Cardiac septum (tissue), 1 donor: ENCODE measurements at places on chromosomes 5 and 9. TPM values are rescaled to one million over a fixed set of nuclear protein-coding genes. Genes with fewer than 3 reads are reported as not detected.
A peak's percentile ranks its signal among the peaks of the same experiment; 100 is the strongest.

- DNase-seq = no peak
Observed at GRCh38 chr9:112074250-112075008, 100.7 kb downstream of the SUSD1 start.

GRCh38 chr9:108569624-108570023 lies 286.2 kb downstream of the ACTL7B start:
- DNase-seq = no peak

The LHX6 gene
- total RNA-seq = 10.8 TPM

- no peak for DNase-seq
Observed at GRCh38 chr9:123834889-123835562, 94.9 kb downstream of the DENND1A start.

DNA sequence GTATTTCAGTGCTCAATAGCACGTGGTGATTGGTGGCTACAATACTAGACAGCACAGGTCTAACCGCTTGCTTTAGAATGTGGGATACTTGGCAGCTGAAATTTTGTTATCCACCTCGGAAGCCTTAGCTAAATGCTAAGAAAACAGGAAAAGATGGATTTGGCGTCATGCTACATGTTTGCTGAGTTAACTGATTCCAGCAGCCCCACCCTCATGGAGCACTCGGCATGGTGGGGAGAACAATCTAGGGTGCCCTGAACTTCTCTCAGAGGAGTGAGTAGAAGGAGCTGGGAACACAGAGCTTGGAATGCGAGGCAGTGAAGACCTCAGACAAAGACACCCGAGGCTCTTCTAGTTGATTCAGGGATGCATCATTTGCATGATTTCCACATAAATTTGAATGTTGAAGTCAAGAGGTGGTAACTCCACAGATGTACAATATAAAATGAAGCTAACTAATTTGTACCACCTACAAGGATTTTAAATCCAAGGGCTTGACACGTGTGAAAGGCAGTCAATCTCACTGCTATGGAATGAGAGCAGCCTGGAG lies 145.1 kb upstream of the FSTL4 start:
- no peak for DNase-seq

- no peak for DNase-seq
Observed at GRCh38 chr9:126705767-126706697, 92.3 kb downstream of the LMX1B start.

DNA sequence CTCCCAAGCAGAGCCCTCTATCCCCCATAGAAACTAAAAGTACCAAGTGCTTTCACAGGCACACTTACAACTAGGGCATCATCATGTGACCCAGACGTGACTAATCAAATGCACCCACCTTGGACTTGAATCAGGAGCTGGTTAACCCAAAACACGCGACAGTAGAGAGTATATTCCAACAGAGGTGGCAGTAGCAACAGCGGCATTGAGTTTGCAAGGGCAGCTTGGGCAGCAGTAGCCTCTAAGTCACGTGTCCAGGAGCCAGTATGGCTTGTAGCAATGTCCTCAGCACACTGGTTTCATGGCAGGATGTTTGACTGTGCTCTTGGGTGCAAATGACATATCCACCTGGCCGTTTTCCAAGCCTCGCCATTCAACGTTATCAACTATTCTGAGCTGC lies 73.4 kb upstream of the DNAH5 start:
- no peak for DNase-seq

The SPINK13 gene
- total RNA-seq = not detected

DNA sequence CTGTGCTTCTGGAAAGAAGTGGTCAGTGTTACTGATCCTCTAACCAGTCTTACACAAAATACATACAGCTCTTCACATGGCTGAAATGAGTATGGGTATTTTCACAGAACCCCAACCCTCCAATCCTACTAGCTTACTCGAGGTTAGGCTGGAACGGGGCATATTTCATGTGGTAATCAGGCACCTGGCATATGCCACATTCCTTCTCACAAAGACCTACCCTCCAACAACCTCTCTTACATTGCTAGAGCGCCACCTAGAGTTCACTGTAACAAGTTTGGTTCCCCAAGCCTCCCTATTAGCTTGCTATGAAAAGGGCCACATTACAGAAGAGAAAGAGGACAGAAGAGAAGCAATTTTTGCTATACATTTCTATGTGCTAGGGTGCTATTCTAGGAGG lies 597.3 kb downstream of the PRELID2 start:
- DNase-seq = no peak

DNA sequence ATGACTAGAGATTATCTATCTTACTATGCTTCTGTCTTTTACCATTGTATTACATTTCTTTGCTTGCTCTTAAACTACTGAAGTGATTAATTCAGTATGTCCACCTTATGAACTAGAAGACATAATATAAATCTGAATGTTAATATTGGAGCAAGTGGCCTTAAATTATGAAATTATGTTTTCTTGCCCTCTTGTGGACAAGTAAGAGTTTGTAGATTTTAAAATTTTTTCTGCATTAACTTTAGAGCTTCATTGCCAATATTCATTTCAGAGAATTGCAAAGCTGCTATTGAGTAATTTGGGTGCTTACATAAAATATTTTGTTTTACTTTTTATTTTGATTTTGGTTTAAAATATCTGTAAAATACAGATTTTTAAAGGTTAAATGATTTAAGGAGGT lies 55.3 kb downstream of the RANBP17 start:
- DNase-seq = no peak

The RASGRF2 gene
- 8.2 TPM for total RNA-seq

DNA sequence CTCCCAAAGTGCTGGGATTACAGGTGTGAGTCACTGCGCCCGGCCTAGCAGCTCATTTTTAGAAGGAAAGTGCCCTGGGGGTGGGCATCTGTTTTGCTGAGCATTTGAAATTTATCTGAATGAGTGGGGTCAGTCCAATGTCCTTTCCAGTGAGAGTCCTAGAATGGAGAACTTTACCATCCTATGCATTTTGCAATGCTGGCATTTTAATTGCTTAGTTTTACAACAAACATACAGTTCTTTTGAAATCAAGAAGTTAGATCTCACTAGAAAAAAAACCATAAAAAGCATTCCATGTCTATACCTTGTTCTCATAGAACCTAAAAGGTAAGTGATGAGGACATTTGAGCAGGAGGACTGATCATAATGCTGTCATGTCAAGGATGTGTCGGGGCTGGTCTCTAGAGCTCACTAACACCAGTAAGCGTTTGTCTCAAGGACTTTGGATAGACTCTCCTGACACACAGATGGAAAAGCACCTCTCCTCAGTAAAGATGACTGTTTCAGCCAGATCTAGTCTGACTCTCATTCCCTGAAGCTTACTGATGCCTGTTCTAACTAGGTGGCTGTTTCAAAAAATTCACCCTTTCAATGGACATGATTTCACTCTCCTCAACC lies 83.9 kb downstream of the DCP2 start:
- no peak for DNase-seq

The TRIM7 gene
- total RNA-seq = 6.4 TPM

GRCh38 chr5:167866797-167867196 lies 424.6 kb upstream of the WWC1 start:
- no peak for DNase-seq

GRCh38 chr5:4561403-4561802 lies 578.7 kb upstream of the ADAMTS16 start:
- DNase-seq = no peak

- peak; percentile 27 for DNase-seq
Observed at GRCh38 chr5:142181547-142182163, 73.1 kb downstream of the NDFIP1 start.

The NOXA1 gene
- 3.3 TPM for total RNA-seq

GRCh38 chr5:149912226-149912871 lies 32.2 kb downstream of the PDE6A start:
- DNase-seq = no peak

The CER1 gene
- total RNA-seq = not detected

The FAM153A gene
- 9.3 TPM for total RNA-seq

DNA sequence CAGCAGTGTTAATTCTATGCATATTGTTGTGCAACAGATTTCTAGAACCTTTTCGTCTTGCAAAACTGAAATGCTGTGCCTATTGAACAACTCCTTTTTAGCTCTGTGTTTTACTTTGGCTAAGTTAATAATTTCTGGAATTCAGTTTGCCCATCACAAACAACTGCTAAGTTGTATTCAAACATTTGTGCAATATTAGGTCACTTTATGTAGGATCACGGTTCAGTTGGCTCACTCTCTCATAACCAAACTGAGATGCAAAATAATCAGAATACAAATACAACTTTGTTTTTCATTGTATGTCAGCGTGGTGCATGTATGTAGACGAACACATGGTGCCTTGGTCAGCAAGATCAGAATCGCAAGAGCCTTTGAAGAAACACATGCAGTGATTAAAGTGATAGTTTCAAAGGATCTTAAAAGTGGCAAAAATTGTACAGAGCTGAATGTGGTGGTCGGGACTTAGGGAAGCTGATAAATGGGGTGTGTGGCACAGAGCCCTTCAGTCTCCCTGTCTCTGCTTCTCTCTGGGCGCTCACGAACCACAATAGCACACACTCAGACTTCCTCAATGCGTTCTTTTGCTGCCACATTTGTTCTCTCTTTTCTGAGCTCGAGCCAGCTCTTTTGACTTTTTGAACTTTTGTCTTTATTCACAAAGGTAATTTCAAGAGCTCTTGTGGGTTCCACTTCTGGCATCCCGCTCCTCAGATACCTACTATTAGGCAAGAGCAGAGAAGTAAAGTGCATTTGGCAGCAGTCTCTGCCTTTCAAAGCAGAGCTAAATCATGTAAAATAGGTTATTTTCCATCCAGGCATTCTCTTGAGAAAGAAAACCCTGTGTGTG lies 112.4 kb upstream of the CTSL start:
- DNase-seq = no peak

DNA sequence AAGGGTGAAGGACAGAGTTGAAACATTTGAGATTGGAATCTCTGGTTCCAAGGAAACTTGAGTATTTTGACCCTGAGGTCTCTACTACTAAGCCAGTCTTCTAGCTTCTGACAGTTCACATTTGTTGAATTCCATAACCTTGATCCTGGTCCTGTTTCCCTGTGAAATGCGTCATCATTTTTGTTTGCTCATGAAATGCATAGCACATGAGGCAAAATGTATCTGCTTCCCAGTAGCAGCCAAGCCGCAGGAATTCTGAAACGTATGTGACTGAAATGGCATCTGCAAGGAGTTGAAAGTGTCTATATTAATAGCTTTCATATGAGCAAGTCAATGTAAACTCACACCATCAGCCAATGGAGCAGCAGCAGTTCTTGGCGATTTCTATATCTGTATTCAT lies 307.9 kb downstream of the CSNK1G3 start:
- no peak for DNase-seq

DNA sequence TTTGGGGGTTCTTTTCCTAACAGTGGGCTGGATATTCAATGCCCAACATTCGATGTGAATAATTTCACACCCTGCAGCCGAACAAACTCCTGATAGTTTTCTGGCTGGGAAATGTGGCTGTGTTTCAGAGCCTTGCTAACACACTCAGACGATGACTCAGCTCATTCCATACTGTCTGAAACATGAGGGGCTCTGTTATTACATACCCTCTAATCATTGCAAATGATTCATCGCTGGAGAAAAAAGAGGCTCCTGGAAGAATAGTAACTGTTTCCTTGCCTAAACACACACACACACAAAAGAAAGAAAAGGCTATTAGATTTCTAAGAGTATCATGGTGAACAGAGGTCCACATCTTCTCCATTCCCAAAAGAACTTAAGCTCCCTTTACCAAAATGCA lies 75.8 kb downstream of the OXCT1 start:
- no peak for DNase-seq

DNA sequence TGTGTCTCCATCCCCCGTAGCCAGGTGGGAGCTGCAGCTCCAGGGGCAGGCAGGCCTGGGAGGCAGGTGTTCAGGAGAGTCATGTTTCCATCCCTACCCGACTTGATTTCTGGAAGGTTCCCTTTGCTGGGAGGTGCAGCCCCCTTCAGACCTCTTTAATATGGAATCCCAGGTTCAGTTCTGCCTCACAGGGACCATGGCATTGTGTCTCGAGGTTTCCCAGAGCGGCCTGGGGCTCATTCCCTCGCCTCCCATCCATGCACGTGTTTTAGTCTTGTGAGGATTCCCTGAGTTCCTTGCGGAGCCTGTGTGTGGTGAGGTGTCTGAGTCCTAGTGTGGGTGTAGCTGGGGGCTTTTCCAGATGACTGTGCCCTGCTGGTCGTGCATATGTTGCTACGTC lies 16.5 kb upstream of the AHRR start:
- DNase-seq = peak; percentile 29

The GGTA1 gene
- total RNA-seq = 8.8 TPM

The DNAJA1 gene
- total RNA-seq = 87.6 TPM

DNA sequence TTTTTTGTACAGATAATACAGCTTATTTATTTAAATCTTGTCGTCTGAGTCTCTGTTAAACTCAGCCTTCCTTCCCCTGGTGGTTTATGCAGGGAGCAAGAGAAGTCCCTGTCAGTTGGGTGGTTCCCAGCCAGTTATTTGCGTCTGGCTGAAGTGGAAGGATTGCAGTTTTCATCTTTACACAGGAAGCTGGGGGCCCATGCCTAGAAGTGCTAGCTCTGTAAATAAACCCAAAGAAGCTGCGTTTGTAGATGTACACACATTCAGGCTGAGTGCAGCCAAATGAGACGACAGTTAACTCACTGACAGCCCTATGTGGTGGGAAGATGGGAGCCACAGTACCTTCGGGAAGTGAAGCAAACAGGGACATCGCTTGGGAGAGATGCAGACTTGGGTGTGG lies 122.1 kb downstream of the SAXO1 start:
- DNase-seq = no peak

DNA sequence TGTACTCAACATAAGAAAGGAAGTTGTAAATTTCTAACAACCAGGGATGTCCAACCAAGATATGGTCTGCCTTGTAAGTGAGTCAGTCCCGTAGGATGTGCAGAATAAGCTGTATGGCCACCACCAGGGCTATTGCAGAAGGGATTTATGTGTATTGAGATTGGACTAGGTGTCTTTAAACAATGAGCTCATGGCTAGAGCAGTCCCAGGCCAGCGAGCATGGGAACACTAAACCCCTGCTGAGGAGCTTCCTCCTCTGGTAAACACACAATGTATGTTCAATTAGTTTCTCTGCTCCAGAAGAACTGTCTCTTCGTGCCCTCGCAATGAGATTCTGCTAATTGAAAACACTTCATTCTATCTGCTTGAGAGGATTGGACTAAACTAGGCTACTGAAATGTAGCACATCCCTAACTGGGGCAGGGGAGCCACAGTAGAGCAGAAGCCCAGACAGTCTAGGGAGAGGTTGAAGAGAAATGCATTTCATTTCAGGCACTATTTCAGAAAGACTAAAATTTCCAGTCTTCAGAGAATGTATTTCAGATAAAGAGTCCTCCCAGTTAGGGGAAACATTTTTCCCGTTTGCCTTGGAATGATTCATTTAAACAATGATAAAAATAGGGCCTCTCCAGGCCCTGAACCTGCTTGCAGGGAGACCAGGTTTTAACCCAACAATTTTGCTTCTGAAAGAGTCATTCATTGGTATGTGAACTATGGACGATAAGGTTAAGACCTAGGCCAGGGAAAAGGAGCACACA lies 154.7 kb downstream of the FAM114A2 start:
- no peak for DNase-seq
